ENCODE measurements at places on chromosomes 4 and X.
A peak's percentile ranks its signal among the peaks of the same experiment; 100 is the strongest.

GRCh38 chr4:143768007-143768591, 67.6 kb upstream of the FREM3 start:
- no peak for DNase-seq

- DNase-seq: no peak
These were observed 551.7 kb upstream of the AMOT start for GRCh38 chrX:113392355-113392754.

GRCh38 chr4:10623241-10623640, 61.3 kb downstream of the CLNK start:
- no peak for DNase-seq

- DNase-seq: no peak
These were observed 7.7 kb downstream of the AMMECR1 start for GRCh38 chrX:110310000-110310790.

GRCh38 chr4:139984471-139984870, 169.5 kb downstream of the MAML3 start:
- no peak for DNase-seq

DNA sequence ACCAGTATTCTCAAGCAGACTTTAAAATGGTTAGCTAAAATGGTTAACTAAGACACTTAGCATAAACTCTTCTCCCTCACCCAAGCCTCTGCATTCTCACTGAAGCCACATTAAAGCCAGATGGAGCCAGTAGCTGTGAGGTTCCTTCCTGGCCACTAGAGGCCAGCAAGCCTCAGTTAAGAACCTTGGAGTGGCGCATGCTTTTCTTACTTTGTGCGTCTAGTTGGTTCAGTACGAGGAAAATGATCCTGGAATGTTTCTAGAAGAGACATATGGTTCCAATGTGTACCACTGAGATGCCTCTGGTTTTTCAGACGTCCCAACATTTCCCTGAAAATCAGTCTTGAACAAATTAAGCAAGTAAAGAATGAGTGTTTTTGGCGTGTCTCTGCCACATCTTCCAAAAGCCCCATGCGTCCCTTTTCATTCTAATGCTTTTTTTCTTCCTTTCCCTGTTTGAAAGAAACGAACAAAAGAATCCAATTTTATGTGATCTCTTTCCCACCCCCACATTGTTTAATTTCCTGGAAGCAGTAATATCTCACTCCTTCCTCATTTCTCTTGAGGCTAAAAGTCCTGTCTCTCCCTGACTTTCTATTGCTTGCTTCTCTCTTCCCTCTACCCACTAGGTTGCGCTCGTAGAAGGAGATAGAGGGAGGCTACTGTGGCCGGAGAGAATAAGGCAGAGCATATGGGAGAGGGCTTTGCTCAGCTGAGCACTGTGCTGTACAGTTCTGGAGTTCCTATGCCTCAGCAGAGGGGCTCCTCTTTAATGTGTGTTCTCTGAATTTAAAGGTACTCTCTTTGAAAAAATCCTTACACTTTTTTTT, 82.9 kb upstream of the TAB3 start:
- peak; percentile 1 for DNase-seq
